ENCODE measurements at places on chromosomes 12 and 14.

DNA sequence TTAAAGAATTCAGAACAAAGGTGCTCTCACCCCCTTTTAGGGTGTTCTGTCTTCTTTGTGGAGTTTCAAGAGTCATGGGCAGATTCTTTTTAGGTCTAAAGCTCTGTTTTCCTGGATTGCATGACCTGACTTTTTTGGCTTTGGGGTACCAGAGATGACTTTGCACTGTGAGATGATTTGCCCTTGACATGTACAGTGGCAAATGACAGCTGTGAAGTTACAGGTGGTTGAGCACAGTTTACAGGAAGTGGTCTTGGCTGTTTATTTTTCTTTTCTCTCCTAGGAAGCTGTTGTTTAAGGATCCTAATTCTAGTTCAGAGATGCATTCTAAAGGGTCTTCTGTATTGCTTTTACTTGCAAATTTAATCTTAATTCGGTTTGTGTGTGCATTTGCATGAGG, 83.8 kb upstream of the METAP2 start:
- H3K27ac ChIP-seq = no peak overlapping the region
- no peaks in the 10 kb centered on the region for H3K36me3 ChIP-seq
- H3K4me3 ChIP-seq = no peak overlapping the region
- no peaks in the 10 kb centered on the region for H3K27me3 ChIP-seq
- DNase-seq = no peak
- H3K4me1 ChIP-seq = no peaks in the 10 kb centered on the region

- no peak for DNase-seq
- H3K27me3 ChIP-seq = no peaks in the 10 kb centered on the region
- no peak overlapping the region for H3K4me3 ChIP-seq
- no peaks in the 10 kb centered on the region for H3K4me1 ChIP-seq
Measured at GRCh38 chr14:30125322-30125979, 197.8 kb upstream of the PRKD1 start.

GRCh38 chr12:70609739-70610491, 27.3 kb downstream of the PTPRB start:
- no peaks in the 10 kb centered on the region for H3K27me3 ChIP-seq
- no peak overlapping the region for H3K27ac ChIP-seq
- H3K4me3 ChIP-seq = peak overlapping the region; percentile 41
- no peaks in the 10 kb centered on the region for H3K36me3 ChIP-seq

DNA sequence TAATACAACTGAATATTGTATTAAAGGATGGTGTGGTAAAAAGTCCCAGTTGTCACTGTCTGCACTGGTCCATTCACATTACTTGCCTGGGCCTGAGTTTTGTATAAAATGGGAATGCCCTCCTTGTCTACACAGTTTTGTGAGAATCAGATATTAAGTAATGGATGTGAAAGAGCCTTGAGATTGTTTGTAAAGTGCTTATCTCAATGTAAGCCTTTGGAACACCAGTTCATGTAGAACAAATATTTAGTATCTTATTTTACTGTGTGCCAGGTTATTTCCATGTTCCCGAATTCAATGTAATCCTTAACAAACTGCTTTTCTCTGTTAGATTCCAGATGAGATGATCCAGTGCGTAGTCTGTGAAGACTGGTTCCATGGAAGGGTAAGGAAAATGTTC, 7.5 kb downstream of the UBR7 start:
- H3K27me3 ChIP-seq = no peaks in the 10 kb centered on the region
- H3K36me3 ChIP-seq = no peaks in the 10 kb centered on the region

DNA sequence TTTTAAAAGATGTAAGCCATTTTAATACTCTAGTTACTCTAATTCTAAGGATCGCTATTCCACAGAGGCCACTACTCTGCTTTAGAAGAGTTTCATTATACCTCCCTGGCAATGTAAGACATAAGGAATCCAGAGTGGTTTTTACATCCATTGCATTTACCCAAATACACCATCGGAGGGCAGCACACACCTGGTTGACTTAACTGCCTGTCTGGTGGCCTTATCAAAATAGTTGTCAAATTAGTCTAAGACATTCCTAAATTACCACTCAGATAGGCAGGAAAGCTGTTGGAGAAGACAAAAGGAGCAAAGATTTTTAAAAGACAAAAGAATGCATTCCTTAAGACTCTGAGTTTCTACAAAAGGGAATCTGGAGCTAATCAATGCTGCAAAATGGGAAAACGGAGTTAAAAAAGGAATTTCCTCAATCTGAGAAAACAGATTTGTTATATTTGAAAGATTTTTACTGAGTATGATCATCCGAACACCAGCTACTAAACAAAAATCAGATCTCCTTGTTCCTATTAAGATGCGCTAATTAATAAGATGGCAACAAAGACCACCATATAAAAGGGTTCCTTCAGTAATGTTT, 33.8 kb upstream of the FGD4 start:
- H3K27ac ChIP-seq = no peak overlapping the region
- no peak overlapping the region for H3K4me3 ChIP-seq
- H3K36me3 ChIP-seq = no peaks in the 10 kb centered on the region
- no peaks in the 10 kb centered on the region for H3K4me1 ChIP-seq
- H3K27me3 ChIP-seq = no peaks in the 10 kb centered on the region

DNA sequence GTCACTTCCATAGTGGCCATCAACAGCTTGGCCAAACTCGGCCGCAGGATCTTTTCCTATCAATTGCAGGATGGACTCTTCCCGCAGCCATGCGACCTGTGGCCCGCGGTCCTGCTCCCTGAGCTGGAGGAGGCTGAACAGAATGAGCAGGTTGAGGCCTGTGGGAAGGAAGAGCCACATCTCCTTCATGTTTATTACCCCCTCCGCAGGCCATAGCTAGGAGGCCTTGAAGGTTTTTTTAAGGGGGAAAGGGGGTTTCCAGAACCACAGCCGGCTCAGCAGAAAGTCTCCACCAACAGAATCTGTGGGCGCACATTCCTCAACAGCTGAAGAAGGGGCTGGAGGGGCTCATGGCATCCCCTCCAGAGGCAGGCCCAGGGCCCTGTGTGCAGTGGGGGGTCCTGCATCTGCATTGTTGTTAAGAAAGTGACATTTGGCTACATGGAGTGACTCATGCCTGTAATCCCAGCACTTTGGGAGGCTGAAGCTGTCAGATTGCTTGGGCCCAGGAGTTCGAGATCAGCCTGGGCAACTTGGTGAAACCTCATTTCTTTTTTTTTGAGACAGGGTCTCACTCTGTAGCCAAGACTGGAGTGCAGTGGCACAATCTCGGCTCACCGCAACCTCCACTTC, 25.2 kb upstream of the PPP1R13B start:
- H3K27me3 ChIP-seq = no peaks in the 10 kb centered on the region
- H3K4me1 ChIP-seq = peaks cover 7% of the 10 kb centered on the region
- peak overlapping the region; percentile 71 for H3K27ac ChIP-seq
- H3K4me3 ChIP-seq = peak overlapping the region; percentile 22
- H3K36me3 ChIP-seq = no peaks in the 10 kb centered on the region

DNA sequence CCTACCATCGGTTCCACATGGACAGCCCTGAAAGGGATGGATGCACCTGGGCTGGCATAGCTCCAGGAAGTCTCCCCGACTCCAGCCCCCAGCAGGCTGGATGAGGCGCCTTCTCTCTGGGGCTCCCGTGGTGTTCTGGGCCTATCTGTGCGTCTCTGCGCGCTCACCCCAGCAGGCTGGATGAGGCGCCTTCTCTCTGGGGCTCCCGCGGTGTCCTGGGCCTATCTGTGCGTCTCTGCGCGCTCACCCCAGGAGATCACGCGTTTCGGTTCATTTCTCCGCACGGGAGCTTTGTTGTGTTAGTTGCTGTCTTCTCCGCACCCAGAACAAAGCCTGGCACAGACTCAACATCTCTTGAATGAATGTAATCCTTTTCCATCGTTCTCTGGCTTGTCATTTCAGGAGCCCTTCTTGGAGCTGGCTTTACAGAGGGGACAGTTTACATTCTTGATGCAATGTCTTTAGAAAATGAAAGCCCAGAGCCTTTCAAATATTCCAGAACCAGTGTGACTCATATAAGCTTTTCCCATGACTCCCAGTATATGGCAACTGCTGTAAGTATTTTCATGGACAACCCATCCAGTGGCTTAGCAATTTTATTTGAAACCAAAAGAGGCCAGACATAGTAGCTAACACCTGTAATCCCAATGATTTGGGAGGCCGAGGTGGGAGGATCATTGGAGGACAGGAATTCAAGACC, 40.3 kb downstream of the CFAP251 start:
- H3K36me3 ChIP-seq = no peaks in the 10 kb centered on the region
- H3K27me3 ChIP-seq = peaks cover 7% of the 10 kb centered on the region
- H3K4me1 ChIP-seq = no peaks in the 10 kb centered on the region
- DNase-seq = no peak
- H3K27ac ChIP-seq = no peak overlapping the region

Measured in prostate gland (tissue), 2 donors.